CD4-positive, alpha-beta memory T cell (primary cell): ENCODE measurements at places on chromosomes 16 and 17.

- no peak for DNase-seq
Observed at GRCh38 chr17:18185832-18186626, 2.4 kb downstream of the ALKBH5 start.

GRCh38 chr16:59201821-59202220, 467.7 kb upstream of the GOT2 start:
- DNase-seq, result no peak

GRCh38 chr16:59295993-59296736, 562.0 kb upstream of the GOT2 start:
- no peak for DNase-seq

DNA sequence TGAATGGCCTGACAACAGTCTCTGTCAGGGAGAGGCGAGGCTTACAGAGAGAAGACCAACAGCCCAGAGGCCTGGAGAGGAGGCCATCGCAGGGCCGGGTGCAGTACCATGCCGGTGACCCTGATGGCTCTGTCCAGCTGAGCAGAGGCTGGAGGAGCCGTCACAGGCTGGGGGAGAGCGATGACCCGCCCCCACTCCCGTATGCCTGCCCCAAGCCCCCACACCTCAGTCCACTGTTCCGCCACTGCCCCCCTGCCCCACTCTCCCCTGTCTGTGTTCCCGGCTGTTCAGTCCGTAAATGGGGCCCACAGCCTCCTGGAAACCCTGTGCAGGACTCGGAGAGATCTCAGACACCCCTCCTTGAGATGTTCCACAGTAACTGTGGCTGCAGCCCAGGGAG, 12.8 kb upstream of the FAM83G start:
- DNase-seq, result no peak
